Caki2 (cell line): ENCODE measurements at places on chromosomes 7 and 10. TPM values are rescaled to one million over a fixed set of nuclear protein-coding genes. Genes with fewer than 3 reads are reported as not detected.
A peak's percentile ranks its signal among the peaks of the same experiment; 100 is the strongest.

DNA sequence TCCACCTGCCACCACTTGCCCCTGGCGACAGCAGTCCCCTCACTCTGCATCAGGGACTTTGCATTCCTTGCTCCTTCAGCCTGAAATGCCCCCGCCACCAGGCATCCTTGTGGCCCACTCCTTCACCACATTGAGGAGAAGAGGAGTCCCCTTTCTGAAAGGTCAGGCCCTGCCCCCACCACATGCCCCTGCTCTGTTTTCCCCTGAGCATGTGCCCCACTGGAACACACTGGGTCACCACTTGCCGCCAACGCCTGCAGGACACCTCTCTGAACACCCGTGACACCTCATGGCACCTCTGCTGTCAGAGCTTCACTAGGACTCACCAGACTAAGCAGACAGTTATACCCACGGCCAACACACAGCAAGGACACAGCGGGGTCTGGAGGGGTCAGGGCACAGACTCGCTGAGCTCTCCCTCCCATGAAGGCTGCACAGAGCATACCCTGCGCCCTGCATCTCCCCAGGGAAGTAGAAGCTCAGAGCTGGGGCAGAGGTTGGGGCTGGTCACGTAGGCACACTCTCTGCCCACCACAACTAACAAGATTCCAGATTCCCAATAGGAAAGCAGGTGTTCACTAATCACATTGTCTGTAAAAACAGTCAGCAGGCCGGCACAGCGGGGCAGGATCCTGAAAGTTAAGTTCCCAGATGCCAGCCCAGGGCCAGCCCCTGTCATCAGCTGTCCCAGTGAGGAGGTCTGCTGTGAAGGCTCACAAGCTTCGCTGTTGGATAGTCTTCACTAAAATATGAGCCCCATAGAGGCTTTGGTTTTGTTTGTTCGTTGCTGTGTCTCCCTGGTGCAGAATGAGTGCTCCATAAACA, 5.8 kb upstream of the AOC1 start:
- no peak for DNase-seq

DNA sequence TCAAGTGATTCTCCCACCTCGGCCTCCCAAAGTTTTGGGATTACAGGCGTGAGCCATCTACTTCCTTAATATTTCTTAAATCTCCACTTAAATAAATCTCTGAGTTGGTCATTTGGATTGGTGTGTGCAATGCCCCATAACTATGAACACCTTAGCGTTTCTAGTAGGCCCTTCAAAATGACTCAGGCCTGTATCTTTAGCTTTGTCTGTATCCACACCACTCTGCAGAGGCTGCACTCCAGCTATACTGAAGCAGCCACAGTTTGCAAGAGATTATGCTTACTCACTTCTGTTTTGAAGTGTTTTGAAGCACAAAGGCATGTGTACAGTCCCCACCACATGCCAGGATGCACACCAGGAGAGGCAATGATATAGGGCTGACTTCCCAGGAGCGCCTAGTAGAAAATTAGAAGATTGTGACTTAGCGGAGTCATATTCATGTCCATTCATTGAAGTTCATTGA, 2.4 kb upstream of the ST7 start:
- no peak for DNase-seq

DNA sequence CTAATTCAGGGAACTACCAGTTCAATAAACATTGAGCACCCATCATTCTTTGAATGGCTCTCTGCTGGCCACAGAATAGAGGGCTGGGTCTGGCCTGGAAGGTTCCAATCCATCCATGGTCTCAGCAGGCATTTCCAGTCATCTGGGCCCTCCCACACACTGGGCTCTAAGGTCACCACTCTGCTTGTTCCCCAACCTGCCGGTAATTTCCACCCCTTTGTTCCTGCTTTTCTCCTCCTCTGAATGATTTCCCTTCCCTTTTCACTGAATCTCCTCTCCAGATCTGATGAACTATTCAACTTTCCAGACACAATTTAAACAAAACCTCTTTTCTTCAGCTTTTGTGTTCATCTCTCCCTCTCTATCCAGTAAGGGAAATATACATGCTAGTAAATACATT, 2.6 kb downstream of the BZW2 start:
- DNase-seq: no peak

DNA sequence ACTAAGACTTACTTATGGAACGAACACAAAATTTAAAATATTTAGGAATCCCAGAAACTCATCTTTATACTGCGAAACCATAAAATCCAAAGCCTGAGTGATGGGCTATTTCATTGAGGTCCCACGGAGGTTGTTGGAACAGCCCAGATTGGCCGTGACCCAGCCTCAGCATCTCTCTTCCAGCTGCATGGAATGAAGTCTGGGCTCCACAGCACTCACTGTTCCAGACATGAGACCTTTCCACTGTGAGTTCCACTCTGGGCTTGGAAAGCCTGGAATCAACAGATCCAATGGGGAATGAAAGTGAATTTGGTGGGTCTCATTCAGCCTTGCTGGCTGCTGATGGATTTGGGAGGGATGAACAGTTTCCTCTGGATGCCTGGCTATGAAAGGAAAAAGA, 184.9 kb downstream of the EMX2 start:
- no peak for DNase-seq

- no peak for DNase-seq
Measured at GRCh38 chr7:117572856-117573620, 93.2 kb downstream of the CFTR start.

- no peak for DNase-seq
Measured at GRCh38 chr10:13247246-13247645, 13.1 kb upstream of the UCMA start.

- peak; percentile 48 for DNase-seq
Measured at GRCh38 chr7:121366852-121367431, 29.2 kb downstream of the FAM3C start.

- no peak for DNase-seq
Measured at GRCh38 chr7:21596801-21597200, 54.0 kb downstream of the DNAH11 start.

- no peak for DNase-seq
Measured at GRCh38 chr7:149130572-149131198, 4.6 kb upstream of the ZNF425 start.

DNA sequence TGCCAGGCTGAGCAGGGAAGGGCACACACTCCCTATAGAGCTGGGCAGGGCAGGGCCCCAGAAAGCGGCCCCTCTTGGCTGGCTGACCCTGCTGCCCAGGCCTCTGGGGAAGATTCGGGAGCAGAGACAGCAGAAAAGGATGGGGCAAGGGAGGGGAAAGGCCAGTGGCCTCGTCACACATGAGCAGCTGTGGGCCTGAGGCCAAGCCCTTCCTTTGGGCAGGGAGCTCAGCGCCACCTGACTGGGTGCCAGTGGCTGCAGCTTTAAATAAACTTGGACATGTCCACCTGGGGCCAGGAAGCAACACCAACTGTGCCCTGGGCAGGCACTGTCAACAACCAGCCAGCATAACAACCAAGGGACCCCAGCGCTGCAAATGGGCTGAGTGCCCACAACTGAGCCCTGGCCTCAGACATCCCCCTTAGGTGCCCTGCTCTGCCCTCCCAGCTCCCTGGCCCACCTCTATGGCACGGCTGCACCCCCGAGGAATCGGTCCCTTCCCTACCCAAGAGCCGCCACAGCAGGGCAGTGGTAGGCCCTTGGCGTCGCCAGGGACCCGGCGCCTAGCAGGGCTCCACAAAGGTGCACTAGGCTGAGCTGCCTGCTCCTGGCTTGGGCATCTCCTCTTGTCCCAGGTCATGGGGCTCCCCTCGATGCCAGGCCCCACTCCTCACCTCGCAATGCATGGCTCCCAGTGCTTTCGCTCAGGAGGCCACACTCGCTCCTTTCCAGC, 2.6 kb downstream of the CAMK2B start:
- DNase-seq: peak; percentile 46

- DNase-seq: no peak
Measured at GRCh38 chr7:139321071-139321745, 19.9 kb upstream of the FMC1 start.

The RAB19 gene
- total RNA-seq: 6.3 TPM in 1 of 2 replicates, not detected in the other

The AZGP1 gene
- 1.1 TPM in 1 of 2 replicates, not detected in the other for total RNA-seq

The GATA3 gene
- 0.34 and 1.7 TPM in 2 replicates for total RNA-seq

The ERVW-1 gene
- not detected in 2 replicates for total RNA-seq

The TAS2R5 gene
- total RNA-seq: 0.17 TPM in 1 of 2 replicates, not detected in the other

The TMEM225B gene
- total RNA-seq: not detected in 2 replicates

The CYP3A7 gene
- total RNA-seq: not detected in 2 replicates
